ENCODE measurements at places on chromosomes 2 and 18.

DNA sequence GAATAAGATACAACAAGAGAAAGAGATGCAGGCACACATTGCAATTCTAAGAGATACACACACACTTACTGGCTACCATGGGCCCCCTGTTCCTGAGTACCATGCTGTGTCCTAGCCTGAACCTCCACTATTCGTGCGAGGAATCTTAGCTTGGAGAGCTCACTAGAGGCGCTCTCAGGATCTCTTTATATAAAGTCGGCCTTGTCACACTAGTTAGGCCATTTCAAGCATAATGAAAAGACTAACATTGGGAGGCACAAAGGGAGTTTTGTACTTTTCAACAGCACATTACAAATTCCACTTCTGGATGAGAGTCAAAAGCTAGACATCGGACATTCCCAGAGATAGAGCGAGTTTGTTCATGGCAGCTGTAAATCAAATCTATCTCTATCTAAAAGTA is 365.2 kb downstream of the DSEL start:
- no peak for DNase-seq

- DNase-seq: no peak
These were observed 4.5 kb downstream of the ZFP36L2 start for GRCh38 chr2:43221763-43222474.

DNA sequence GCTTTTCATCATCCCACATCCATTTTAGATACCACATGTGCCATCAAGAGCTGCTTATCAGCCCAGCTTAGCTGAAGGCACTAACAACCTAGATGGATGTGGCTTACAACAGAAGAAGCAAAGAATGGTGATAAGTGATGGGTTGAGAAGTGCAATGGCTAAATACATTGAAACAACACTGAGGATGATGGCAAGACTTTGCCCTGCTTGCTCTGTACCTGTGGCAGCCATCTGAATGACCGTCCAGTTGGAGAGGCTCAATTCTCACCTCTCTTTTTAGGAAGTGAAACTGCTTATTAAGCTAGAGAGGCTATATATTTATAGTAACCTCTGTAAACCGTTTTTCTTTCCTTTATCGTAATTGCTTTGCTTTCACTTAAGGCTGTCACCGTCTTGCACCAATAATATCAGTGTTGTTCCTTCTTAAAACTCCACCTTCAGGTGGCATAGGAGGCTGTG is 5.7 kb downstream of the GPATCH11 start:
- DNase-seq: no peak

DNA sequence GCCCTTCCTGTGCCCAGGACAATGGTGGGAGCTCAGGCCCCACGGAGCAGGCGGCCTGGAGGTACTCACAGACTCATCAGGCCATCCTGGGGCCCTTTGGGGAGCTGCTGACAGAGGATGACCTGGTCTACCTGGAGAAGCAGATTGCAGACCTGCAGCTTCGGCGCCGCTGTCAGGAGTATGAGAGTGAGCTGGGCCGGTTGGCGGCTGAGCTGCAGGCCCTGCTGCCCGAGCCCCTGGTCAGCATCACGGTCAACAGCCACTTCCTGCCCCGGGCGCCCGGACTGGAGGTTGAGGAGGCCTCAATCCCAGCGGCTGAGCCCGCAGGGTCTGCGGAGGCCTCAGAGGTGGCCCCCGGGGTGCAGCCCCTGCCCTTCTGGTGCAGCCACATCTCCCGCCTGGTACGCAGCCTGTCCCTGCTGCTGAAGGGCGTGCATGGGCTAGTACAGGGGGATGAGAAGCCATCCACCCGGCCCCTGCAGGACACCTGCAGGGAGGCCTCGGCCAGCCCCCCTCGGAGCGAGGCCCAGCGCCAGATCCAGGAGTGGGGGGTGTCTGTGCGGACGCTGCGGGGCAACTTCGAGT is 8.3 kb upstream of the KLHL30 start:
- DNase-seq: no peak

Measured in D721Med (cell line).